HTR-8/SVneo (cell line): ENCODE measurements at places on chromosomes 16 and 17.

- no peak for DNase-seq
These were observed 11.8 kb downstream of the FCSK start for GRCh38 chr16:70465999-70466804.

GRCh38 chr17:33266116-33266515 is 27.0 kb downstream of the ASIC2 start:
- DNase-seq = no peak

GRCh38 chr16:10168258-10168657 is 14.0 kb downstream of the GRIN2A start:
- DNase-seq = no peak

GRCh38 chr17:18070861-18071340 is 16.8 kb upstream of the DRG2 start:
- DNase-seq = peak; percentile 47

DNA sequence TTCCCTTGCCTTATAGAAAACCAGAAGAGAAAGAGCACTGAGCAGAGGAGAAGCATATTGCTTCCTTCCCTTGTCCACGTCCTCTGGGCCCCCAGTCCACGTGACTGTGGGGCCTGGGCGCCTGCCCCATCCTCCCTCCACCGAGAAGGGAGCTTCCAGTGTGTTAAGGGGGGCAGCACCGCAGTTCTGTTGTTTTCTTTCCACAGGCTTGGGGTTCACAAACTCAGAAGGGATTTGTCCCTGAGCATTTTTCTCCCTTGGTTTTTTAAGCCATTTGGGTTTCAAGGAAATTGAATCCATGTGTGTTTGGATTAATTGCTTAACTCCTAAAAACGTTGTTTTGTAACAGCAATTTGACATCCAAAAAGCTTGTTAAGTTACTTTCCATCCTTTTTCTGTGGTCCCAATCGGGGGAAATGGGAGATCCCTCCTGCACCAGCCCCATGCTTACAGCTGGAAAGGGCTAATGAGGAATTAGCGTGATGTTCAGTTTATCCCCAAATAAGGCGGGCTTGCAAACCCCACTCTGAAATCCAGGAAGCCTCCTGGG is 347.5 kb upstream of the TNRC6C start:
- no peak for DNase-seq
